Activated T-cell treated with anti-CD3 and anti-CD28 coated beads, Interleukin-2, amount 50 U/mL, for 72 hours (primary cell): ENCODE measurements at places on chromosomes 6 and 20. TPM values are rescaled to one million over a fixed set of nuclear protein-coding genes. Genes with fewer than 3 reads are reported as not detected.

DNA sequence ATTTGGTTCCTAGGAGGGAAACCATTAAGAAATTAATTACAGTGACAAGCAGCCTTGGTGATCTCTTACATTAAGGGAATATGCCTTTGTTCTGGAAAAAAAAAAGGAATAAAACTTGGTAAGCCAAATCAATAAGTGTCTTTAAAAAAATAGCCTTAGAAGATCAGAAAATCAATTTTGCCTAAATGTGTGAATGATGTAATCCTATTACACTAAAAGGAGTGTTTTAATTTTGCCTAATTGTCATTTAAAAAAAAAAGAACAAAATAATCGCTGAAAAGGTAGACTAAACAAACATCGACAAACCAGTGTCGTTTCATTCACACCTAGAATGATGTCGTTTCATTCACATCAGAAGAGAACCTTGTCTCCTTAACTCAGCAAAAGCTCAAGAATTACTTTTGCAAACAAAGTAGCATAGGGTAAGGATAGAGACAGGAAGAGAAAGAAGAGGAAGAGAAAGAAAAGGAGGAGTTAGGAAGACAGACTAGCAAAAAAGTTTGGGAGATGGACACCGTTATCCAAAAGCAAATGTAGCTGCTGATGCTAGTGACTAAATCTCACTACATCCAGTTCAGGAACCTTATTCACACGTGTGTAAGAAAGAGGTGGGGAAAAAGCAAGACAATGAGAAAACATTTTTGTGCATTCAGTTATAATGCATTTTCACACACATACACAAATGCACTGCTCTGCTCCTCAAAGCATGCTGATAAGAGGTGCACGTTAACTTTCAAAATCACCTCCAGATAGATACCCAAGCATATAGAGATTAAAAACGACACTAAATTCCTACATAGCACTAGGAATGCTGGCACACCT, 60.6 kb downstream of the HIVEP2 start:
- no peak for DNase-seq

DNA sequence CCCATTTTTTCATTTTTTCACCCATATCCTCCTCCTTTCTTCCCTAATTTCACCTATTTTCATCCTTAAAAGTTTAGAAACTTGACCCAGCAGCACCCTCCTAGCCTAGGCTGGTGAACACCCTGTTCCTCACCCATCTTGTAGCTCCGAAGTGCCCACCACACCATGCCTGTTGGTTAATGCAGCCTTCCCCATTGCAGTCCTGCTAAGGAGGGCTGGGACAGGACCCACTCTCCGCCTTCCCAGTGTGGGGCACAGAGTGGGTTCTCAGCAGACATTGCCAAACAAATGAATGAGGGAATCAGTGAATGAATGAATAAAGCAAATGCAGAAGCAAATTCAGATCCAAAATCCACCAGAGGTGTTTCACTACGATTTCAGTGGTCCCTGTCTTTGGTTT, 45.7 kb downstream of the CTCFL start:
- no peak for DNase-seq

- no peak for DNase-seq
Measured at GRCh38 chr6:84771756-84772356, 7.5 kb upstream of the TBX18 start.

- no peak for DNase-seq
Measured at GRCh38 chr6:139050770-139051313, 22.3 kb downstream of the ABRACL start.

- peak; percentile 52 for DNase-seq
Measured at GRCh38 chr6:122530440-122531046, 58.9 kb upstream of the SERINC1 start.

- no peak for DNase-seq
Measured at GRCh38 chr6:125961117-125961516, 4.5 kb downstream of the HINT3 start.

DNA sequence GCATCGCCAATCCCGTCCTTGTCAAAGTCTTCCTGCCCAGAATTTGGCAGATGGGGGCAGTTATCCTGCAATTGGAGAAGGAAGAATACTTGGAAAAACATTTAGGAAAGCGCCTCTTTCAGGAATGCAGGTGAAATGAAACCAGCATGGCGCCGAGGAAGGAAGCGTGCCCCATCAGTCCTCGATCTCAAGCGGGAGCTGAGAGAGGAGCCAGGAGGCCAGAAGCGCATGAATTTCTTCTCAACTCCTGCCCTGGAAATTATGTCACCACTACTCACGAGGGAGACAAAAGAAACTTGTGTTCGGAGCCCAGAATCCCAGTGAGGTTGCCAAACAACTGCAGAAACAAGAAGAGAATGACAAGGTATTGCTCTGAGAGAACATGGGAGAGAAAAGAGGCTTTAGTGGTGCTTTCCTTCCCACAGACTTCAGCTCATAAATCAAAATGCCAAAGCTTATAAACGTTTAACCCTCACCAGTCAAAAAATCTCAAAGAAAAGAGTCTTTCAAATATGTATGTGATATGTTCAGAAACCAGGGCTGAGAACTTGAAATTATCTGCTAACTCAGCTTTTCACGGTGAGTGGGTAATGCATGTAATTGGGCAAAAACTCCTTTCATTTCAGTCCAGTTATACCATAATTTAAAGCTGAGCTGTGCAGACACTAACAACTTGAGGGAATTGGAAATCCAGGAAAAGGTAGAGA, 23.9 kb downstream of the THBS2 start:
- no peak for DNase-seq

DNA sequence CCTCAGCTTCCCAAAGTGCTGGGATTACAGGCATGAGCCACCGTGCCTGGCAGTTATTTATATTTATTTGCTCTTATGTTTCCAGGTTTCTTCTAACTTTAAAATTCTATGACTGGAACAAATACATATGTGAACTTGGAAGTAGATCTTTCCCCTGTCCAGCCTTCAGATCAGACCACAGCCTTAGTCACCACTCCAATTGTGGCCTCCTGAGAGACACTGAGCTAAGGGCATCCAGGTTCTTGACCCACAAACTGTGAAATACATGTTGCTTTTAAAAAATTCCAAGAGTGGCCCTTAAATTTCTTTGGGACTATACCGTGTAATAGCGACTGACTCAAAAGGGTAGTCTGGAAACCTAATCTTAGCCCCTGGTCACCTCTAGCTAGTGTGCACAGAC, 1.5 kb upstream of the ADGRG6 start:
- DNase-seq = no peak

DNA sequence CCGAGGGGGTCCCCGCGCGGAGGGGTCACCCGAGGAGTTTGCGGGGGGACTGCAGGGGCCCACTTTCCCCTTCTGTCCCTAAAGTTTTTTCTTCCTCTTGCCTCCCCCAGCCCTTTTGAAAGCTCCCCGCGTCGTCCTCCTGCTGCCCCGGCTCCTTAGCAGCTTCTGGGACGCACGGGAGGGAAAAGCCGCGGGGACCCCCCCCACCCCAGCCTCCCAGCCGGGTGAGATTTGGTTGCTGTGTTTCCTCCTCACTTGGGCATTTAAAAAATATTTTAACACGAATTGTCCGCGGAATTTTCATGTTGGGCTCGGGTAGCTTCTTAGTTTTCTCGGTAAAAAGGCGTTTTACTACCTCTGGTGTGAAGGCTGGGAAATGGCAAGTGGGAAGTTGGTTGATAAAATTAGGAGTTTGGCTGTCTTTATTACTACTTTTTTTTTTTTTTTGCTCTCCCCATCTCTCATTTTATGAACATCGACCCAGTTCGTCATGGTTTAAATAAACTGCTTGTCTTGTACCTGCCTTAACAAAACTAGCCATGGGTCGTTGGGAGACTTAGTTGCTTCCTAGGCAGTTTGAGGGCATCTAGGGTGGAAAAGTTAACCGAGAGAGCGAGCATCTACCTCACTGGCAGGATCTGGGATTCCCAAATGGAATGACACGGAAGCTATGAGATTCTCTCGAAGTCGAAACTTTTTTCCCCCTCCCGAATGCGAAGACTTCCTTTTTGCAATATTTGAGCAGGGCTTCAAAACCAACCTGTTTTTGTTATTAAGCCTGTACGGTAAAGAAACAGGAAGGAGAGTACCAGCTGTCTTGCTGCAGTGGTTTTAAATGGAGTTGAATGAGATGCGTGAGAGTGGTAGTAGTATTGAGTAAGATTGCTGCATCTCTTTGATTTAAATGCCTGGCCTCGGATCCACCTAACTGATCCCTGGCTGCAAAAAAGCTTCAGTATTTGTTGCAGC, 868 bp downstream of the NCOA3 start:
- peak; percentile 24 for DNase-seq

DNA sequence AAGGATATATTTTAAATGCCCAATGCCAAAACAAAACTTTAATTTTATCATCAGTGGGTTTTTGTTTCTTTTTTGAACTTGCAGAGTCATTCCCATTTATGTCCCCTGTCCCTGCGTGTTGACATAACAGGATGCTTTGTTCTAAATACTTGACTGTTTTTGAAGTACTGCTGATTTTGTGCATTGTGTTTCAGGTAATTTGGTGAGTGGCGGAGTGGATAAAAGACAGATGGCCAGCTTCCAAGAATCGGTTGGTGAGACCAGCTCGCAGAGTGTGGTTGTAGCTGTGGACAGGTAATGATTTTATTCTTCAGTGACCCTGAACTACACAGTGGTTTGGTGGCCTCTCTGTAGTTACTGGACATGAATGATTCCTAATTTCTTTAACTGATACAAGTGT, 50.5 kb upstream of the CSE1L start:
- DNase-seq = no peak

GRCh38 chr6:33413241-33414120, 2.7 kb downstream of the PHF1 start:
- DNase-seq = no peak

DNA sequence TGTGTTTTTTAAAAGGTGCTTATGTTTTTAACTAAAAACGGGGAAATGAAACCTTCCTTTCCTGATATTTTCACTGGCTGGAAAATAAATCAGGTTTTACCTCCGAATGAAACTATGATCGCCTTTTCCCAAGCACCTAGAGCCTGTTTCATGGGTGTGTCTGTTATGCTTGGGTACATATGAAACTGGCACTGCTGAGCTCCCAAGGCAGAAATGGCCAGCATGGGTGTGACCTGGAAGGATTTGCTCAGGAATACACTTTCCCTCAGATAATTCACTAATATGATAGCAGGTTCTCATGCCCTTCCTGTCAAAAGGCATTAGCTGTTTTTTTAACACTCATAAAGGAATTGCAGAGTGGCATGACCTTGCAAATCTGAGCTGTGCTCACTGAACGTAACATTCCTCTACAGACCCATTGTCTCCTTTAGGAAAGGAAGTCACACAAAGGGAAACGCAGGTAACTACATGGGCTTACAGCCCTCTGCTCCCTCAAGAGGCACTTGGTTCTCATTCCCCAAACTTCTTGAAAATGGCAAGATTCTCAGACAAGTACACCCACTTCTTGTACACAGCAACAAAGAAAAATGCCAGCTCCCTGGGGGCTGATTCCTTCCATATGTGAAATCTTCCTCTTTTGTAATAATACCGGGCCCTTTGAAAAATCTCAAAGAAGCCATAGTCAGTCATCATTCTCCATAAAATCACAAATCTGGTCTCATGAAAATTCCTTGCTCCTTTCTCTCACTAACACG, 72.7 kb downstream of the METTL24 start:
- DNase-seq = no peak

HTR1E gene
- not detected for total RNA-seq

TPD52L1 gene
- total RNA-seq = 0.56 TPM

NDUFAF4 gene
- total RNA-seq = 63.5 TPM

FOXA2 gene
- not detected for total RNA-seq

BIRC7 gene
- not detected for total RNA-seq
